ENCODE measurements at places on chromosomes 1 and 21.

DNA sequence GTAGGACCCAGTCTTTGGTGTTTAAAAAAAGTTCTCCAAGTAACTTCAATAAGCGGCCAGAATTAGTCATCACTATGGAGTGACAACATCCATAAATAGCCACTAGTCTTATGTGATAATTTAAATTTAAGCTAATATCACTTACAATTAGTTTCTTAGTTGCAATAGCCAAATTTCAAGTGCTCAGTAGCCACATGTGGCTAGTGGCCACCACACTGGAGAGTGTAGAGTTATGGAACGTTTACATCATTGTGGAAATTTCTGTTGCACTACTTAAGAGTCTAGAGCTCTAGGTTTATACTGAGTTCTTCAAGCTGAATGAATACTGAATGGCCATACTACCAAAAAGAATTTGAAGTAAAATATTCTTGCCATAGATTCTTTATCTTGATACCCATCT lies 121.1 kb downstream of the RUNX1 start:
- DNase-seq: no peak

GRCh38 chr1:245589316-245589715 lies 434.5 kb downstream of the KIF26B start:
- no peak for DNase-seq

- no peak for DNase-seq
Observed at GRCh38 chr1:94396356-94397010, 21.7 kb upstream of the ABCD3 start.

- DNase-seq: peak; percentile 57
Observed at GRCh38 chr1:55049914-55050278, 10.5 kb downstream of the PCSK9 start.

DNA sequence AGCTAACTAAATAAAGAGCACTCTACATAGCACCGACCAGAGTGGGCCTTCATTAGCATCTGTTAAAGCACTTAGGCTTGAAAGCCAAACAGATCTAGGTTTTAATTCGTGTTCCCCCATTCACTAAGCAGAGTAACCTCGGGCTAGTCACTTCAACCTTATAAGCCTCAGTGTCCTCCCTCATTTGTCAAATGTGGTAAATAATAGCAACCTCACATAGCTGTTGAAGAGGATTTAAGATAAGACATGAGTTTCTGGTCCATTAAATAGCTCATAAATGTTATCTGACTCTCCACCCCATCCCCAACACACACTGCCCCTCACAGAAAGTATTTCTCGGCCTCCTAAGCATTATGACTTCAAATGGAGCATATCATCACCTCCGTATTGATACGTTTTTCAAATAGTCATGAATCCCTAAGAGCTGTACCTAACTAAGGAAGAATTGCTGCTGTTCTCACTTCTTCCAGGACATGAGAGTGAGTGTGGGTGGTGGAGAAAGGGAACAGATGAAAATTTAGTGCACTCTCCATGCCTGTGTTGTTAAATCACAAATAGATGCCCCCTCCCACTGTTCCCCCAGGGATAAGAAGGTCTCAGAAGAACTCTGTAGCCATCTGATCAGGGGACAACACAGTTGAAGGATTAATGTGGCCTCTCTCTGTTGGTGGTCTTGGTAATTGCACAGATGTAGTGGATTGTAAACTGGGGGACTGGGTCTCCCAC lies 47.6 kb downstream of the PLPP3 start:
- DNase-seq: no peak

DNA sequence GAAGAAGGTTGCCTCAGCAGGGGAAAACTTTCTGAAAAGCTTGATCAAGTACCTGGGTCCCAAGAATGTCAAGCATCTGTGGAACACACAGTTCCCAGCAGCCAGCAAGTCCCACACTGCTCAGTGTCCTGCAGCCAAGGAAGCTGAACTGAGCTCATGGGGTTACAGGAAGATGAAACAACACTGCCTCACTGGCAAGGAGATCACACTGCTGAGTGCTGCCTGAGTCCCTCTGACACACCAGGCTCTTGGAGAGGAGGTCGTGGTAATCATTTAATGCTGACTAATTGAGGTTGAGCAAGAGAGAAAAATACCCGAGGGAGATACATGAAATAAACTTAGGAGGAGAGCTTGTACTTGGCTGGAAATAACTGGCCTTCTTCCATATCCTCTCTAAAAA lies 75.2 kb downstream of the MPZL1 start:
- DNase-seq: peak; percentile 90

GRCh38 chr1:14610761-14611160 lies 12.3 kb downstream of the KAZN start:
- DNase-seq: no peak

GRCh38 chr21:37060296-37060695 lies 12.6 kb downstream of the PIGP start:
- peak; percentile 96 for DNase-seq

DNA sequence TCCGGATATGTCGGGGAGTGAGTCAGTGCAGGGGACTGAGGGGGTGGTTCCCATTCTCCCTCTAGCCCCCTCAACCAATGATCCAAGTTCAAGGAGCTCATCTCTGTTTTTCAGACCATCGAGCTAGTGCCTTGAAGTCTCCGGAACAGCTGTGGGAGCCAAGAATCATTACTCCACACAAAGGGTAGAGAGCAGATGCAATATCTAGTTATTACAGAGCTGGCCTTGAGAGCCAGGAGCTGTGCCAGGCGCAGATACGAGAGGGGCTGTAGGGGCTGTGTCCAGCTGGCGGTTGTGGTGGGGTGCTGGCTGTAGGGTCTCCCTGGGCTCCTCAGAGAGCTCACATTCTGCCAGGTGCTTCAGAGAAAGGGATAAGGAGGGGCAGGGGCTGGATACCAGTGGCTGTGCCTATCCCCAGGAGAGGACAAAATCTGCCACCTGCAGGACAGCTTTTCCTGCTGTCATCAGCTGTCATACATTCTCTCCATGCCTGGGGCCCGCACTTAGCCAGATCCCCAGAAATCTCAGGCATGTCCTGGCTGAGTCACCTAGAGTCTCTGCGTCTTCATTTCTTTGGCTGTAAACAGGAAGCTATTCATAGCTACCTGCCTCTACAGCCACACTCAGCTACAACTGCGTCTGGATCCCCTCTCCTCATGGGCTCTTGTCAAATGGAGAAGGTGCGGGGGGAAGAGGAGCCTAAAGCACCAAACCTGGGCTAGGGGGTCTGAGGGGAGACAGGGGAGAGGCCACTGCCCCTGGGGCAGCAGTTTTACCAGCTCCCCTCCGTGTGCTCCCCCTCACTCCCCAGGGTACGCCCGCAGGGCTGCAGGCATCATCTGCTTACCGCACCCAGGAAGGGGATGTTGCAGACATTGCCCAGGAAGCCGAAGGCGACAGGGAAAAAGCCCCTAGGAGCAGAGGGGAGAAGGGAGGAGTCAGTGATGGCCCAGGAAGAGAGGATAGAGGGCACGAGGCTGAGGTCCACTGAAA lies 2.4 kb upstream of the KISS1 start:
- DNase-seq: peak; percentile 94

- no peak for DNase-seq
Observed at GRCh38 chr1:168008595-168008994, 71.7 kb upstream of the MPC2 start.

DNA sequence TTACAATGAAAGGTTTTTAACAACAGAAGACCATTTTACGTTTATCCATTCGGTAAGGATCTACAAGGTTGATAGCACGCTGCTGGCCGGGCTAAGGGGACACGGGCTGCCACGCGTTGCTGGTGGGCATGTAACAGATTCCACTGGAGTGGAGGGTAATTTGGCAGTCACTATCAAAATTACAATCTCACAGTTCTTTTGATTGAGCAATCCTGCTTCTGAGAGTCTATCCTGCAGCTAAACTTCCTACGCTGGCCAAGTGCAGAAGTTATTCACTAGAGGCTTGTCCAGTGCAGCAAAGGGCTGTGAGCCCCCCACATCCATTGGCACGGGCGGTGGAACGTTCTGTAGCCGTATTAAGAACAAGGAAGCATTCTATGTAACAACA lies 61.8 kb downstream of the DISP3 start:
- no peak for DNase-seq

GRCh38 chr1:173798078-173798477 lies 26.4 kb upstream of the DARS2 start:
- no peak for DNase-seq

DNA sequence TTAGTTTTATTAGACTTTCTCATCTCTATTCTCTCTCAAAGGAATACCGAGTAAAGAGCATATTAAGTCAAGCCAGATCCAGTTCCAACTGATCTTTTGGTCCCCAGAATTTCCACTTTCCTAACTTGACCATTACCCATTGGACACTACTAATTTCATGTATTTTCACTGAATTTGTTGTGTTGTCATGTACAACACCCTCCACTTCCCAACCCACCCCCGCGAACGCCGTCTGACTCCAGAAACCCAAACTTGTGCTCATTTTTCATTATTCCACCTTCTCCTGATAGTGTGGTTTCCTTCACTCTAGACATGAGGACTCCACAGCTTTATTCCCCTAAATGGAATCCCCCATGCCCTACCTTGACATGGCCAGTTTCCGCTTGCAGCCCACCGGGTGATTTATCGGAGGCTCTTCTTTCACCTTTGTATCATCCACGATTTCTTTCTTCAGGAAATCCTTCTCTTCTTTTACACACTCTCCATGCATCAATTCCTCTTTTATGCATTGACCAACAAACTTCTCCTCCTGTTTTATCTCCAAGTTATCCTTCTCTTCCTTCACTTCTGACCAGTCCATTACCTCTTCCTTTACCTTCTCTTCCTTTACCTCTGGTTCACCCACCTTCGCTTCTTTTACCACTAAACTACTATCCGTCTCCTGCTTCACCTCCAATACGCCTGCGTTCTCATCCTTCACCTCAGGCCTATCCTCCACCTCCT lies 805 bp downstream of the ZNHIT6 start:
- no peak for DNase-seq

Data from A172 (cell line).